Spleen (tissue), 13 donors: ENCODE measurements at places on chromosomes 11 and 22. TPM values are rescaled to one million over a fixed set of nuclear protein-coding genes. Genes with fewer than 3 reads are reported as not detected.

KRTAP5-8 gene
- polyA plus RNA-seq, result 0.09 TPM

MICAL3 gene
- 14.9 TPM for polyA plus RNA-seq

F2 gene
- polyA plus RNA-seq, result not detected

SLC25A45 gene
- polyA plus RNA-seq, result 14.1 TPM

IRAG1 gene
- polyA plus RNA-seq, result 3.1 TPM

MAPK8IP2 gene
- 0.99 TPM for polyA plus RNA-seq

GRCh38 chr22:19118329-19118880 is 3.8 kb downstream of the DGCR2 start:
- no peak overlapping the region for H3K27ac ChIP-seq
- no peaks in the 10 kb centered on the region for H3K36me3 ChIP-seq
- no peak overlapping the region for H3K4me3 ChIP-seq
- no peaks in the 10 kb centered on the region for H3K27me3 ChIP-seq
- DNase-seq, result peak; percentile 71

- peaks cover 28% of the 10 kb centered on the region for H3K27me3 ChIP-seq
- DNase-seq, result no peak
- H3K4me1 ChIP-seq, result peaks cover 21% of the 10 kb centered on the region
- no peak overlapping the region for H3K4me3 ChIP-seq
- no peaks in the 10 kb centered on the region for H3K36me3 ChIP-seq
- H3K27ac ChIP-seq, result peak overlapping the region; percentile 76
Measured at GRCh38 chr11:125167954-125168835, 3.6 kb downstream of the PKNOX2 start.

PKDREJ gene
- polyA plus RNA-seq, result 0.02 TPM

MRGPRX3 gene
- polyA plus RNA-seq, result not detected

DNA sequence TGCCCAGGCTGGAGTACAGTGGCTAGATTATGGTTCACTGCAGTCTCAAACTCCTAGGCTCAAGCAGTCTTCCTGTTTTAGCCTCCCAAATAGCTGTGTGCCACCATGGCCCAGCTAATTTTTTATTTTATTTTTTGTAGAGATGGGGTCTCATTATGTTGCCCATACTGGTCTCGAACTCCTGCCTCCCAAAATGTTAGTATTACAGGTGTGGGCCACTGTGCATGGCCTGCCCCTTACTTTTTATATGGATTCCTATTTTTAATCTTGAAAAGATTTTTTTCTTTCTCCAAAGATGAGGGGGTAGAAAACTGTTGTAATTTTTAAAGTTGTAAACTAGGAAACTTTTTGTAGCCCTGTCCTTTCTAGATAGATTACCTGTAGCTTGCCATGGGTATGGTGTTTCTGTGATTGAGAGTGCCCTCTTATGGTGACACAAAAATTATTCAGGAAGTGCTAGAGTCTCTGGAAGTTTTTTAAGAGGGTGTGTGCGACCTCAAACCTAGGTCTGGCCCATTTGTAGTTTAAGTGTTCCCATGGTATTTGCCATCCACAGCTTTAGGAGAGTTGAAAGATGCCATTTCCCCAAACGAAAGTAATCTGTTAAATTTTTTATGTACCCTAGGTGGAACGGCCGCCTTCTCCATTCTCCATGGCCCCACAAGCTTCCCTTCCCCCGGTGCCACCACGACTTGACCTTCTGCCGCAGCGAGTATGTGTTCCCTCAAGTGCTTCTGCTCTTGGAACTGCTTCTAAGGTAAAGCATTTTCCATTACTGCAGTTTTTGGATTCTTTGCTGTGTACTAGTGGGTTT is 32.4 kb downstream of the MCAM start:
- H3K36me3 ChIP-seq, result peaks cover 32% of the 10 kb centered on the region
- H3K27ac ChIP-seq, result no peak overlapping the region
- no peak for DNase-seq
- H3K27me3 ChIP-seq, result no peaks in the 10 kb centered on the region

DNA sequence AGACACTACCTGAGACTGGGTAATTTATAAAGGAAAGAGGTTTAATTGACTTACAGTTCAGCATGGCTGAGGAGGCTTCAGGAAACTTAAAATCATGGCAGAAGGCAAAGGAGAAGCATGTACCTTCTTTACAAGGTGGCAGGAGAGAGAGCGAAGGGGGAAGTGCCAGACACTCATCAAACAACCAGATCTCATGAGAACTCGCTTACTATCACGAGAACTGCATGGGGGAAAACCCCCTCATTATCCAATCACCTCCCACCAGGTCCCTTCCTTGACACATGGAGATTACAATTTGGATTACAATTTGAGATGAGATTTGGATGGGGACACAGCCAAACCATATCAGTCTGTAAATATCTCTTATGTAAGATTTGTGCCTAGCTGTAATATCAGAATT is 50.9 kb upstream of the ATXN10 start:
- H3K27ac ChIP-seq, result no peak overlapping the region
- H3K27me3 ChIP-seq, result no peaks in the 10 kb centered on the region
- H3K4me3 ChIP-seq, result no peak overlapping the region
- no peaks in the 10 kb centered on the region for H3K4me1 ChIP-seq

HORMAD2 gene
- polyA plus RNA-seq, result not detected

GRCh38 chr11:119087747-119088241 is 3.1 kb downstream of the HMBS start:
- H3K36me3 ChIP-seq, result no peaks in the 10 kb centered on the region
- no peaks in the 10 kb centered on the region for H3K4me1 ChIP-seq
- no peaks in the 10 kb centered on the region for H3K27me3 ChIP-seq
- H3K27ac ChIP-seq, result no peak overlapping the region
- no peak overlapping the region for H3K4me3 ChIP-seq

APOA1 gene
- polyA plus RNA-seq, result 1.9 TPM

OR5B3 gene
- not detected for polyA plus RNA-seq

- H3K36me3 ChIP-seq, result no peaks in the 10 kb centered on the region
- peaks cover 37% of the 10 kb centered on the region for H3K4me1 ChIP-seq
- peak; percentile 81 for DNase-seq
- H3K4me3 ChIP-seq, result no peak within 1 kb of the TSS
Measured at GRCh38 chr11:57649826-57650738, at the start of gene YPEL4. Gene YPEL4, minus strand, starts transcription at chr11:57649912. Its CDS starts 2,805 bp downstream, at chr11:57647107.

DNA sequence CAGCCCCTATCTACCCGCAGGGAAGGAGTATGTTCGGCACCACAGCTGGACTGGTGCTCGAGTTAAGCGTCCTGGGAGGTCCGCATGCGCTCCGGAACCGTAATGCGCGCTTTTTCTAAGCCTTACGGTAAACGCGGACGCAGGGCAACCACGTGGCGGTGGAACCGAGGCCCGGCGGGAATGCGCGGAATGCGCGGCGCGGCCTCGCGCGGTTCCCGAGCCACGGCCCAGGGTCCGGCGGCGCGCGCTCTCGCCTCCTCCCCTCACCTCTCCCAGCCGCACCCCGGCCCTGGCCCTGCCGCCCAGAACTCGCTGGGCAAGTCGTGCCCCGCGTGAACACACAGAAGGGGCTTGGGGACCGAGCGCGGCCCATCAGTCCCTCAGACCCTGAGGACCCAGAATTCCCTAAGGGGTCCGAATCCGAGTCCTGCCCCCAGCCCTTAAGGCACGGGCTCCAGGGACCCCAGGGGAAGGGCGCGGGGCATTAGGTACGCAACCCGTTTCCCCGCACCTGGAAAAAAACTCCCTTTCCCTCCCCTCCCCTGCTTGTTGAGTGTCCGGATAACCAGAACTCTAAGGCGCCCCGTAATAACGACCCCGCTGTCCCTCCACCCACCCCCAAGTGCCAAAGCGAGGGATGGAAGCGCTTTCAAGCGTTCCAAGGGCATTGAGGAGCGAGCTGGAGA is 4.3 kb upstream of the CCND1 start:
- H3K4me1 ChIP-seq, result peaks cover 53% of the 10 kb centered on the region
- peak overlapping the region; percentile 22 for H3K4me3 ChIP-seq
- no peaks in the 10 kb centered on the region for H3K36me3 ChIP-seq
- peak overlapping the region; percentile 52 for H3K27ac ChIP-seq

DNA sequence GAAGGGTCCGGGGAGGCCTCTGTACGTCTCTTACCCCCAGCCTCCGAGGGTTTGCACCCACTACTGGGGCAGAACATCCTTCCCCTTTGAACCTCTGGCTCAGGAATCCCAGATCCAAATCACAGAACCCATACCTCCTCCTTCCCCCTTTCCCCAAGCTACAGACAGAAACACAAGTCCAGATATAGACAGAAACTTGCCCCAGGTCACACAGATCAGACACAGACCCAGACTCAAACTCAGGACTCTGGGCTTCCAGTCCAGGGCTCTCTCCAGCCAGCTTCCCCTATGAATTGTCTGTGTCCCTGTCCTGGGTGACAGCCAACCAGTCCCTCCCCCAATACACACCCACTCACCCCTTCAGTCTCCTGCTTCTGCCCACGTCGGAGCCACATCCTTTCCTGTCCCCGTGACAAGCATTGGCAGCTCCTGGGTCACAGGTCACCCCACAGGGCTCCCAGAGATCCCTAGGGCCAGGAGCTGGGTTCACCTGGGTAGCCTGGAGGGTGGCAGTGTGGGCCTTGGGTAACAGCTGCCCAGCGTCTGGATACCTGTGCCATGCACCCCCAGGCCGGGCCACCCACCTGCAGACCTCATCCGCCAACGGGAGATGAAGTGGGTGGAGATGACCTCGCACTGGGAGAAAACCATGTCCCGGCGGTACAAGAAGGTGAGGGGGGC is 772 bp downstream of the TBC1D10C start:
- H3K36me3 ChIP-seq, result peaks cover 22% of the 10 kb centered on the region
- DNase-seq, result peak; percentile 89
- H3K4me1 ChIP-seq, result peaks cover 94% of the 10 kb centered on the region
- peak overlapping the region; percentile 75 for H3K4me3 ChIP-seq
- H3K27me3 ChIP-seq, result no peaks in the 10 kb centered on the region
- peak overlapping the region; percentile 96 for H3K27ac ChIP-seq

DNA sequence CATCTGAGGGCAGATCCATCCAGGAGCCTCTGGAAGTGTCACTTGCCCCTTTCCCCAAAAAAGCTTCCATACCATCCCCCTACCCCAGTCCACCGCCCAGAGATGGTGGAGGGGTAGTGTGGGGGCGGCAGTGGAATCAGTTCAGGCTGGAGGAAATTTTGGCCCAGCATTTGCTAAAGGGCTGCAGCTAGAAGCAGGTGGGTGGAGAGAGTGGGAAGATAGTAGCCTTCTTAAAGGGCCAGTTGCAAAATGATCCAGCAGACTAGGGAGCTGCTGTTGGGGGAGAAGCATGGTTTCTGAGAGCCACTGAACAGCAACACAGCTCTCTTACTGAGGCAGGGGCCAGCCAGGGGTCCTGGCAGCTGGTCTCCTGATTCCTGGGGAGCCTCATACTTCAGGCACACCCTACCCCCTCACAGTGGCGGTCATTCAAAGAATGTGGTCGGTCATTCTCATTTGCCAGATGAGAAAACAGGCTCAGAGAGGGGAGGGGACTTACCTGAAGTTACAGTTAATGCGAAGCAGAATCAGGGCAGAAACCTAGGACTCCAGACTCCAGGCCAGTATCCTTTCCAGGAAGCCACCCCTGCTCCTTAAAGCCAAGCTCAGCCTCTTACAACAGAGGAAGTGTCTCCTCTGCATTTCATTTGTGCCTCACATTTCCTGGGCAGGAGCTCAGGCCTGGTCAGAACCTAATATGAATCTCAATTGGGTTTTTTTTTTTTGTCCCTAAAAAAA is 5.4 kb downstream of the SEC14L2 start:
- H3K27ac ChIP-seq, result no peak overlapping the region
- H3K4me3 ChIP-seq, result no peak overlapping the region
- H3K36me3 ChIP-seq, result no peaks in the 10 kb centered on the region
- peaks cover 20% of the 10 kb centered on the region for H3K27me3 ChIP-seq
- H3K4me1 ChIP-seq, result no peaks in the 10 kb centered on the region
- DNase-seq, result no peak

MGAT3 gene
- 1.3 TPM for polyA plus RNA-seq

CNIH2 gene
- 0.26 TPM for polyA plus RNA-seq

LSP1 gene
- 350 TPM for polyA plus RNA-seq

DNA sequence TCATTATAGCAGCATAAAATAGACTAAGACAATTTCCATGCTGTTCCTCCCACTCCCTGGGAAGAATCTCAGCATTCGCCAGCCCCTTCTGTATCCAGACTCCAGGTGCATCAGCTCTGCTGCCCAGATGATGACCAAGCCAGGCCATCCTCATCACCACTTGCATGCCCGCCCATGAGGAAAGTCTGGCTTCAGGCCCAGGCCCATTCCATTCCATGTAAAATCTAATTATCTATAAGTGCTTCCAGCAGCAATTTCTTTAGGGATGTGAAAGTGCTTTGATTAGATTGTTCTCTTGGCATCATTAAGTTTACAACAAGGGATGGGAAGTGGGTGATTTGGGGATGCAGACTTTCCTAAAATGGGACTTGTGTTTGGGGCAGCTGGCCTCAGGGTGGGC is 100.3 kb downstream of the INSC start:
- no peak overlapping the region for H3K4me3 ChIP-seq
- peak overlapping the region; percentile 69 for H3K27ac ChIP-seq
- no peaks in the 10 kb centered on the region for H3K36me3 ChIP-seq
- no peaks in the 10 kb centered on the region for H3K4me1 ChIP-seq

DNA sequence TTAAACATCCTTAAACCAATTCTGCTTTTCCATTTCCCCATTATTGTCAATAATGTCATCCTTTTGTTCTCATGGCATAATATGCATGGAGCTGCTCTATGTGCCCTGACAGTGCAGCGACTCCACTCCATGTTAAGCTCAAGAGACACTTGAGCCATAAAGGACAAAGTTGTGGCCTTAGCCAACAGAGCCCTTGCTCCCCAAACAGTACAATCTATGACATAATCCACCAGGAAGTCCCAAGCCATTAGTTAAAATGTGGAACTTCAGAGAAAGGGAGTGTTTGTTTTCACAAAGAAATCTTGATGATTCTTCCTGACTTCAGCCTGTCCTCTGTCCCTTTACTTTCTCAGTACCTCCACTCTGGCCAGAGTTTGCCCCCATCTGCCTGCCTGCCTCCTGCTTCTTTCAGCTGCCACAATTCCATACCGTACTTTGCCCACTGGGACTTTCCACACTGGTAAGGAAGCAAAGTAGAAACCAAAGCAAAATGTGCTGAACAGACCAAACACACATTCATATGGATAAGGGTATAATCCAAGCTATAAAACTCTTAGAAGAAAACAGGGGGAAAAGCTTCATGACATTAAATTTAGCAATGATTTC is 46.3 kb upstream of the ZC3H12C start:
- no peak overlapping the region for H3K27ac ChIP-seq
- DNase-seq, result no peak
- H3K4me1 ChIP-seq, result no peaks in the 10 kb centered on the region
- H3K36me3 ChIP-seq, result no peaks in the 10 kb centered on the region
- H3K4me3 ChIP-seq, result no peak overlapping the region

OR10A5 gene
- polyA plus RNA-seq, result not detected

- DNase-seq, result peak; percentile 70
- peaks cover 17% of the 10 kb centered on the region for H3K27me3 ChIP-seq
- no peak overlapping the region for H3K27ac ChIP-seq
- peaks cover 18% of the 10 kb centered on the region for H3K4me1 ChIP-seq
- H3K4me3 ChIP-seq, result no peak overlapping the region
- no peaks in the 10 kb centered on the region for H3K36me3 ChIP-seq
Measured at GRCh38 chr11:541433-541885, 4.1 kb downstream of the LRRC56 start.

GRCh38 chr22:23969071-23969470 is 2.4 kb downstream of the DDTL start:
- peaks cover 20% of the 10 kb centered on the region for H3K36me3 ChIP-seq
- H3K27ac ChIP-seq, result no peak overlapping the region
- H3K4me3 ChIP-seq, result no peak overlapping the region
- no peaks in the 10 kb centered on the region for H3K27me3 ChIP-seq
- no peaks in the 10 kb centered on the region for H3K4me1 ChIP-seq
- DNase-seq, result no peak

GRCh38 chr22:36546092-36546804 is 17.3 kb upstream of the EIF3D start:
- no peak overlapping the region for H3K4me3 ChIP-seq
- H3K27ac ChIP-seq, result no peak overlapping the region
- peaks cover 42% of the 10 kb centered on the region for H3K27me3 ChIP-seq
- peaks cover 4% of the 10 kb centered on the region for H3K4me1 ChIP-seq
- no peaks in the 10 kb centered on the region for H3K36me3 ChIP-seq

RIMBP3B gene
- 0.10 TPM for polyA plus RNA-seq

- no peaks in the 10 kb centered on the region for H3K4me1 ChIP-seq
- no peak overlapping the region for H3K27ac ChIP-seq
- DNase-seq, result no peak
Measured at GRCh38 chr22:32684822-32685187, 116.7 kb upstream of the TIMP3 start.
